ENCODE measurements at places on chromosomes 2 and 18.

DNA sequence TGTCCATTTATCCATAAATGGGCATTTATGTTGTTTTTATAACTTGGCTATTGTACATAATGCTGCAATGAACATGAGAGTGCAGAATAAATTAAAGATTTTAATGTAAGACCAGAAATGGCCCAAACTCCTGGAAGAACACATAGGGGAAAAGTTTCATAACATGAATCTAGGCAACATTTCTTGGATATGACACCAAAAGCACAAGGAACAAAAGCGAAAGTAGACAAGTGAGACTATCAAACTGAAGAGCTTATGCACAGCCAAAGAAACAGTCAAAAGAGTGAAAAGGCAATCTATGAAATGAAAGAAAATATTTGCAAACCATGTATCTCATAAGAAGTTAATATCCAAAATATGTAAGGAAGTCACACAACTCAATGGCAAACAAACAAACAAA is 5.8 kb downstream of the IL36A start:
- DNase-seq, result no peak

GRCh38 chr2:190759749-190760213 is 110.9 kb downstream of the NAB1 start:
- DNase-seq, result no peak

DNA sequence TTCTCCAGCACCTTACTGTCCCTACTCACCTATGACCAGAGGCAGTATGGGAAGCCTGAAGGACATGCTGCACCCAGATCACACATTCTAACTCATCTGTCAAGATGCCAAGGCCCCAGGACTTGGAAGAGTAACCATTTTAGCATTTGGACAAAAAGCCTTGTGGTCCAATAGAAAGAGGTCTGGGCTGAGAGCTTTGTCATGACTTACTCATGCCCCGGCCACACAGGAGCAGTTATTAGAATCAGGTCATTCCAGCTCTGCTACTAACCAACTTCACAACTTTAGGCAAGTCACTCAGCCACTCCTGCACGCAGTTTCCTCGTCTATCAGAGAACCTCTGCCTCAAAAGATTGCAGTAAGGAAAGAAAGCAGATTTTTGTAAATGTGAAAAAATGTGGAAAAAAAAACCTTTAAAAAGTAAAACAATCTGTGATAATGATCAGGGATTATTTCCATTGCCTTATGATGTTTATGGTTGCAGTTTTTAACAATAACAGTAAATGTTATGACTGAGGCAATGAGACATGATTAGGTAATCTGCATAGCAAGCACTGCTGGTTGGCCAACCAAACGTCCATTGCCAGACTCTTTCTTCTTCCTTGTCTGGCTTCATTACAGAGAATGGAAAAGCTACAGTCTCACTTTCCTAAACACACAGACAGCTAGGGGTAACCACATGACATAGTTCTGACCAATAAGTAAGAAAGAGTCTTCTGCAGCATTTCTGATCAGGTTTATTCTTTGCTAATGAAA is 255.4 kb upstream of the CHAC2 start:
- DNase-seq, result no peak

DNA sequence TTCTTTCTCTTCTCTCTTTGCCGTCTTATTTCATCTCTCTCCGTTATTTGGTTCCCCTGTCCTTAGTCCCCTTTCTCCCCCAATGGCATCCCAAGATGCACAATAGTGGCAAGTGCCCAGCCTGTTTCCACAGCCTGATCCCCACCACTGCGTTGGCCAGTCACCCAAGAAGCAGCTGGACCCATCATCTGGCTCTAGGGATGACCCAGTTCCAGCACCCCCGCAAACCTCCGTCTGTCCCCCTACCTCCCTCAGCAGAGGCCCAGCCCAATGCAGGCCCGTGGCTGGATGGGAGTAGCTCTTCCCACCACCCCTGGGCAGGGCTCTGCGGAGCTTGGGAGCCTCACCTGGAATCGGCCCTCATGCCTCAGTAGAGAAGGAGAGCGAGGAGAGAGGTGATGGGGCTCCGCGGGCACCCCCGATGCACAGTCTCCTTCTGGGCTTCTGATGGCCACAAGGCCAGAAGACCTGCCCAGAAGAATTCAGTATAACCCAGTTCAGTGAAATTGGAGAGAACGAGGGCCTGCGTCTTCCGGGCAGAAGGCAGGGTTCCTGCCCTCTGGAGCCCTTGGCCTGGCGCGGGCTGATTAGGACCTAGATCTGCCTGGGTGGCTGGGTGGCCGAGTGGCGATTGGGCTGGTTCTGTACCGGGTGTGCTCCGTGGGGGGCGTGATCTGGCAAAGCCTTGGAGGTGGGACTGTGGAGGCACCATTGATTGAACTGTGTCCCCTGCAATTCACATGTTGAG is 50.9 kb downstream of the RRM2 start:
- DNase-seq, result no peak

GRCh38 chr2:233689501-233689900 is 3.2 kb upstream of the UGT1A6 start:
- DNase-seq, result no peak

DNA sequence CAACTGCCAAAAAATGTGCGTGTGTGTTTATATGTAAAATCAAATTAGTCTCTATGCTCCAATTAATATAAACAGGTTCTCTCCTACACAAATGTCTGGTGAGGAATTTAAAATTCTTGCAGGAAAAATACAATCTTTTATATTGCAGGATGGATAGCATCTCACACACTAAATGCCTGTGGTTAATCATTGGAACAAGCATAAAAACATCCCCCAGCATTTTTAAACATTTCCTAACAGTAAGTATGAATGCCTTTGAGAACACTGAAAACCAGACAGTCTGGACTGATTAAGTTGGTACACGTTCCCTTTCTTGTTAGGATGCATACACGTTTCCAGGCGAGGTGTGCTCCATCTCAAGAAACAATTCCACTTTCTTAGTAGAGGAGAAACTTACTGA is 29.9 kb upstream of the PDE1A start:
- DNase-seq, result no peak

- no peak for DNase-seq
These were observed 77.5 kb downstream of the TFCP2L1 start for GRCh38 chr2:121207494-121207893.

DNA sequence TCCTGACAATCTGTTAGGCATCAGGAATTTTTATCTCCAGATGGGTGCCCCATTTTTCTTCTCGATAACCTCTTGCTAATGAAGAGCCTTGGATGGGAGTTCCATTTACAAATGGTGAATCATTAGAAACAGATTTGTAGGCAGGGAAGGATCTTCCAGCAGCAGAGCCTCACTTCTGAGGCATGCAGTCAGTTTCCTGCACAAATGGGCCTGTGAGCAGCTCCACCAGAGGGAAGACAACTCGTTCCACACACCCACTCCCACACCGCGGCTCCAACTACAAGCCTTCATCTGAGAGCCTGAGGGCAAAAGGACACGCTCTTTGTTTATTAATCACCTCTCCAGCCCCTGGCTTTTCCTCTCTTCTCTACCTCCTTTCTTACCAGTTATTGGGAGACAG is 108.5 kb downstream of the CTAGE1 start:
- no peak for DNase-seq

- no peak for DNase-seq
These were observed 56.1 kb downstream of the ZC3H8 start for GRCh38 chr2:112198780-112199179.

- no peak for DNase-seq
These were observed 12.9 kb upstream of the NCKAP5 start for GRCh38 chr2:133581010-133581760.

DNA sequence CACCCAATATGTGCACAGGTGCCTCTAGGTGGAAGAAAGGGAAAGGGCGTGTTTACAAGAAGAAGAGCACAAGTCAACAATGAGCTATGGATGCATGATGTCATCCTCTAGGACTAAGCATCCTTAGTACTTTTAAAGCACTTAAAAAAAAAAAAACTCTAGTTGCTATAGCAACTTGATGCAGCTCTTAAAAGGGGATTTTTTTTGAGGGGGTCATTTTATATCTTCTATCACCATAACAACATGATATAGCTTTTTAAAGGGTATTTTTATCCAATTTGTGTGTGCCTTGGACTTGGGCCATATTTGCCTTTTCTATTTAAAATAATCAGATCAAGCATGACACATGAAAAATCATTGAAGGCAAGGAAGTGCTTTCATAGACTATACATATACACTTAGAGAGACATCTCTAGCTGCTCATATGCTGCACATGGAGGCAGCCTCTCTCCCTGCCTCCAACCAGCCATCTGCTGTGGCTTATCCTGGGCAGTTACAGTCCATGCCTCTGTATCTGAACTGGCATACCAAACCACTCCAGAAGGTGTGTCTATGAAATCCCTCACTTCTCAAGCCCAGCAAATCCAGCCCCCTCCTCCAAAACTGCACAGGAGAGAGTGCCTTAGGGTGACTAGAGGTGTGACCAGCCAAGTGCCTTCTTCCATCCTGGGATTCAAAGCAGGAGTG is 165.4 kb downstream of the MSH2 start:
- DNase-seq, result no peak

- DNase-seq, result no peak
These were observed 2.4 kb downstream of the MOGAT1 start for GRCh38 chr2:222673883-222674282.

DNA sequence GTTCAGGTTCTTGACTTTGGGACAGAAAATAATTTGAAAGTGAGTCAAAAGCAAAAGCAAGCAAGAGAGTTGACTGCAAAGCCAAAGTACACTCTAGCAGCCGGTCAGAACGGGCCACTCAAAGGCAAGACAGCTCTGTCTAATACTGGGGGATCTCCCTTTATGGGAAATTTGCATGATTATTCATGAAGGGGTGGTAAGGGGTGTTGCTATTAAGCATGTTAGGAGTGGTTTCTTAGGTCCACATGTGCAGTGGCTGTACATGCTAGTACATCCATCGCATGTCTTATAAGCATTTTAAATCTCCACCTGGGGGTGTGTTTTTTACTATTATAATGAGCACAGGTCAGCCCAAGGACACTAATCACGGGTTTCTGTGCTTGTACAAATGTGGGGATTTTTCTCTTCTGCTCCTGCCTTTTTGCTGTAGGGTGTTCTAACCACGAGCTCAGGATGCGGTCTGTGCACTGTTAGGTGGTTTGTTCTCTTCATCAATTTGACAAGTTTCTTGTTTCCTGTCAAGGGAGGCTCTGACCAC is 60.2 kb upstream of the SPP2 start:
- peak; percentile 60 for DNase-seq

GRCh38 chr2:88038263-88039105 is 17.1 kb downstream of the KRCC1 start:
- no peak for DNase-seq

DNA sequence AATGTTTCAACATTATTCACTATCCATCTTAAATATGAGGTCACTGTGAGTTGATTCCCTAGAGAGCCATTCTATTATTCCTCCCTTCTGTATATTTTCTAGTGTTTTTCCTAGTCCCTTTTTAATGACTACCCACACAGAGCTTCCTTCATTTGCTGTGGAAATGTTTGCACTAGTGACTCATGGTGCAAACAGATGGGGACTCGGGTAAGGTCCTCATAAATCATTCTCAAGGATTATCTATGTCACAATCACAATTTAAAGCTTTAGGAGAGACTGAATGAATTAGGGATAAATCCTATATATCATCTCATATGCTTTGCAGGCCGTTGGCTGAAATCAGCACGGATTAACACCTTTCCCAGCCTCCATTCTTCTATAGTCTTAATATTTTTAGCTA is 159.6 kb downstream of the DCC start:
- DNase-seq, result no peak
